ENCODE measurements at places on chromosomes 12 and 14. TPM values are rescaled to one million over a fixed set of nuclear protein-coding genes. Genes with fewer than 3 reads are reported as not detected.

Gene MMP19
- 7.1 TPM for total RNA-seq

GRCh38 chr12:10715491-10715890, 7.6 kb downstream of the YBX3 start:
- no peak overlapping the region for H3K4me3 ChIP-seq
- H3K27me3 ChIP-seq, result no peaks in the 10 kb centered on the region
- no peak for DNase-seq
- peaks cover 7% of the 10 kb centered on the region for H3K4me1 ChIP-seq
- no peak overlapping the region for H3K27ac ChIP-seq
- peaks cover 12% of the 10 kb centered on the region for H3K36me3 ChIP-seq

- H3K27ac ChIP-seq, result no peak overlapping the region
- no peaks in the 10 kb centered on the region for H3K4me1 ChIP-seq
- H3K36me3 ChIP-seq, result no peaks in the 10 kb centered on the region
- DNase-seq, result peak; percentile 68
- no peaks in the 10 kb centered on the region for H3K27me3 ChIP-seq
- H3K4me3 ChIP-seq, result no peak overlapping the region
Measured at GRCh38 chr12:25469861-25470260, 83.2 kb downstream of the LMNTD1 start.

- no peak overlapping the region for H3K27ac ChIP-seq
- H3K4me3 ChIP-seq, result no peak overlapping the region
- no peaks in the 10 kb centered on the region for H3K36me3 ChIP-seq
Measured at GRCh38 chr12:78395961-78396360, 468.6 kb upstream of the SYT1 start.

DNA sequence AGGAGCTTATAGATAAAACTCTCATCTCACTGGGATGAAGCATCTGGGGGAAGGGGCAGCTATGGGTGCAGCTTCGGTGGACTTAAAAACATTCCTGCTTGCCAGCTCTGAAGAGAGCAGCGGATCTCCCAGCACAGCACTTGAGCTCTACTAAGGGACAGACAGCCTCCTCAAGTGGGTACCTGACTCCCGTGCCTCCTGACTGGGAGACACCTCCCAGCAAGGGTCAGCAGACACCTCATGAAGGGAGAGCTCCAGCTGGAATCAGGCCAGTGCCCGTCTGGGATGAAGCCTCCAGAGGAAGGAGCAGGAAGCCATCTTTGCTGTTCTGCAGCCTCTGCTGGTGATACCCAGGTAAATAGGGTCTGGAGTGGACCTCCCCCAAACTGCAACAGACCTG, 345.2 kb upstream of the SYT1 start:
- H3K4me3 ChIP-seq, result no peak overlapping the region
- no peak overlapping the region for H3K27ac ChIP-seq
- H3K4me1 ChIP-seq, result no peaks in the 10 kb centered on the region
- H3K36me3 ChIP-seq, result no peaks in the 10 kb centered on the region
- no peak for DNase-seq

DNA sequence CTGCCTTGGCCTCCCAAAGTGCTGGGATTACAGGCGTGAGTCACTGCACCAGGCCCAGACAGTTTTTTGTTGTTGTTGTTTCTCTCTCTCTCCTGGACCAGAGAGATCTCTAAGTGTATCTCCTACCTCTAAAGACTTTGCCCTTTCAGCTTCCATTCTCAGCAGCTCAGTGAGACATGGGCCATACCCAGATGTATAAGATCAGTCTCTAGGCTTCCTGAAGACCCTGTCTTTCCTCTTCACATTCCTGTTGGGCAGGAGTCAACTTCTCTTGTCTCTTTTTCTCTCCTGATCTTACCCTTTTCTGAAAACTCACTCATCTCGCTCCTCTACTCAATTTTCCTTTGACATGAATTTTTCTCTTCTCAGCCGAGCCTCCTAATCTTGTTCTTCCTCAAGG, 42.0 kb downstream of the KCNK13 start:
- no peaks in the 10 kb centered on the region for H3K36me3 ChIP-seq
- no peaks in the 10 kb centered on the region for H3K4me1 ChIP-seq
- no peak for DNase-seq
- H3K4me3 ChIP-seq, result no peak overlapping the region
- no peaks in the 10 kb centered on the region for H3K27me3 ChIP-seq

Measured in fibroblast of lung (primary cell).